ENCODE measurements at places on chromosomes 6 and 20. TPM values are rescaled to one million over a fixed set of nuclear protein-coding genes. Genes with fewer than 3 reads are reported as not detected.

DNA sequence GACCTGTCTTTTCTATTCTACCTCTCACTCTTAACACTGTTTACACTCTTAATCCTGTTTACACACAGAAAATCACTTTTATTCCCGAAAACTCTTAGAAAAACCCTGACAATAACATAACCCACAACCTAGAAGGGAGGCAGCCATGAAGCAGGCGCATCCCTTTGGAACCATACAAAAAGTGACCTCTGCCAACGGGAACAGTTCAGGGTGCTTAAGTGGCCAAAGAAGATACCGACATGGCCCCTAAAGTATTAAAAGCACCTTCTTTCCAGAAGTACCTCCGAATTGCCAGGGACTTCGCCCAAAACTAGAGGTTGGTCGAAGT lies 490 bp downstream of the MMUT start:
- no peak for DNase-seq

Gene ARMC12
- total RNA-seq = 0.28 TPM

GRCh38 chr6:71527886-71528285 lies 239.3 kb downstream of the OGFRL1 start:
- DNase-seq = peak; percentile 12

GRCh38 chr6:19979059-19979458 lies 141.9 kb downstream of the ID4 start:
- no peak for DNase-seq

DNA sequence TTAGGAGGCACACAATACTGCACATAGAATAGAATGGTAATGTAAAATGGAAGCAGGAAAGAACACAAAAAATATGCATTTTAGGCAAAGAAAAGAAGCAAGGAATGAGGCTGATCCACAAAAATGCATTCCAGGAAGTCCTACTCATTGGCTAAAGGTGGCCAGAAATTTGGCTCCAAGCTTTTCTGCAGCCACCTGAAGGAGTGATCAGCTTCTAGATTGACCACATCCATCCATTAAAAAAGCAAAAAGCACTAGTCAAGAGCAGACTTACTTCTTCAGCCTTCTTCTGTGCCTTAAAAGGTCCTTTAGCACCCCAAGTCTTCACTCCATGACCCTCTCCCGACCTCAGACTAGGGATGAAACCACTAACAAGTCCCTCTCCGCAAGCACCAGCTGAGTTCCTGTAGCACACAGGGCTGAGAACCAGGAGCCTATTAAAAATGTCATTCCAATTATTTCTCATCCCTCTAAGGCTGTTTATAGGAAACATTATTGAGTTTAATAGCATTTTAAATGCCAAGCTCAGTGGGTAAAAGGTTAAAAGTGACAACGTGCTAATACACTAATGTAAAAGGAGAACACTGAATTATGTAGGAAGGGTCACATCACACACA lies 36.5 kb downstream of the TRAM2 start:
- DNase-seq = peak; percentile 42

Gene SPATS1
- total RNA-seq = not detected

Gene SLC24A3
- total RNA-seq = not detected

DNA sequence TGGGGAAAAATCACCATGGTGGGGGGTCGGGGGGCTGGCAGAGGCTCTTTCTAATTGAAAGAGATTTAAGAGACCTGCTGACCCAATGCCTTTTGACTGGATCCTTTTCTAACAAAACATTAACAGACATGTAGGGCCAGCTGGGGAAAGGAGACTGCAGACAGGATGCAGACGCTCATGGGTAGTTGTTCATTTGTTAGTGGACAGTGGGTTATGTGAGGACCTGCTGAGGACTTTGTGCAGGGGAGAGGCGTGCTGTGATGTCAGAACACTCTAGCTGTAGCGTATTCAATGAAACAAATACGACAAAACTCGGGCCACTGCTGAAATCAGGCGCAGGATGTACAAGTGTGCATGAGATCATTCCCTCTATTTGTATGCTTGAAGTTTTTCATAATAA lies 1.2 kb downstream of the IP6K3 start:
- DNase-seq = peak; percentile 51

Gene PPDPF
- total RNA-seq = 17.2 TPM

Gene OLIG3
- not detected for total RNA-seq

DNA sequence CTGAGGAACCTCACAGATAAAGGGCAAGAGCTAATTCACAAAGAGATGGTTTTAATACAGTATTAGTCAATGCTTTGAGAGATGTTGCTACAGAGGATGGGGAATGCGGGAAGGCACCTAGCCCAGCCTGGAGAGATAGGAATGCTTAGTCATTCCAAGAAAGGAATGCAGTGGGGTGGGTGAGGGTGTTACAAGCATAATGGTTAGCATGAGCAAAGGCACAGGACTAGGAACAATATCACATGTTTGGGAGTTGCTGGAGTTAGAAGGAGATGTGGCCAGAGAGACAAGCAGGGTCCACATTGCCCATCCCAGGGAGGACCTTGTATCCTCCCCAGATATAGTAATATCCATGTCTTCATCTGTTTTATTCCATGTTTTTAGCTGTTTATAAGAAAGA lies 107.0 kb upstream of the OGFRL1 start:
- peak; percentile 87 for DNase-seq

Gene KCNK5
- total RNA-seq = not detected

Gene ZSCAN12
- total RNA-seq = 6.5 TPM

Gene C2
- total RNA-seq = 0.18 TPM

- DNase-seq = no peak
These were observed 897.3 kb downstream of the KIF16B start for GRCh38 chr20:15675813-15676484.

Gene GHRH
- not detected for total RNA-seq
